Activated CD4-positive, alpha-beta memory T cell treated with anti-CD3 and anti-CD28 coated beads, Interleukin-2, amount 10 ng/mL, durations not matched to agents 7 days and 5 days (primary cell): ENCODE measurements at places on chromosomes 7 and 10. TPM values are rescaled to one million over a fixed set of nuclear protein-coding genes. Genes with fewer than 3 reads are reported as not detected.

The NEUROG3 gene
- total RNA-seq = 0.23 TPM

The CCDC136 gene
- total RNA-seq = 4.8 TPM

The CABCOCO1 gene
- not detected for total RNA-seq

The ARF5 gene
- total RNA-seq = 142 TPM

The RBP3 gene
- total RNA-seq = not detected

The SLC39A12 gene
- total RNA-seq = not detected

The PLXNA4 gene
- total RNA-seq = 1.2 TPM

The UPK3B gene
- 0.83 TPM for total RNA-seq

The PDE6C gene
- total RNA-seq = not detected

The SP8 gene
- not detected for total RNA-seq

The KDM7A gene
- total RNA-seq = 25.9 TPM

The PRPF18 gene
- 22.5 TPM for total RNA-seq

The DYDC2 gene
- not detected for total RNA-seq

The PRKCQ gene
- total RNA-seq = 69.3 TPM

The IGFBP3 gene
- 12.1 TPM for total RNA-seq

The CTTNBP2 gene
- total RNA-seq = not detected

The AKR1C2 gene
- not detected for total RNA-seq

The TSPAN33 gene
- 0.48 TPM for total RNA-seq

The GRK5 gene
- 29.8 TPM for total RNA-seq

The FRMD4A gene
- total RNA-seq = 0.35 TPM

The LRMDA gene
- not detected for total RNA-seq

The EIF5AL1 gene
- total RNA-seq = 1.7 TPM

The CFAP46 gene
- total RNA-seq = not detected

The LRRD1 gene
- not detected for total RNA-seq

The CALCR gene
- not detected for total RNA-seq

The CHN2 gene
- 6.8 TPM for total RNA-seq

The MRLN gene
- total RNA-seq = not detected

The TYW1B gene
- total RNA-seq = 3.4 TPM

The TAS2R41 gene
- not detected for total RNA-seq

The LFNG gene
- total RNA-seq = 109 TPM

The BPGM gene
- total RNA-seq = 27.3 TPM

The MYH16 gene
- total RNA-seq = not detected

The CCDC126 gene
- 9.5 TPM for total RNA-seq

The RGS10 gene
- total RNA-seq = 140 TPM

The LRGUK gene
- total RNA-seq = not detected

The HMX3 gene
- not detected for total RNA-seq

The FGFBP3 gene
- 1.3 TPM for total RNA-seq

The ZP3 gene
- 6.7 TPM for total RNA-seq

The ABCC2 gene
- total RNA-seq = 0.73 TPM

The LEP gene
- total RNA-seq = not detected

The MBL2 gene
- total RNA-seq = not detected

The CLRN3 gene
- total RNA-seq = not detected

The PNLIP gene
- total RNA-seq = not detected

The NUTM2E gene
- total RNA-seq = 0.18 TPM

The CTAGE8 gene
- 1.4 TPM for total RNA-seq

The OGDHL gene
- not detected for total RNA-seq

The GIMAP1 gene
- total RNA-seq = 21.0 TPM

The ACSM6 gene
- total RNA-seq = not detected

The LSM8 gene
- 51.8 TPM for total RNA-seq

The AKR1C8 gene
- total RNA-seq = 1.5 TPM

The ACADSB gene
- total RNA-seq = 21.2 TPM

The GALNT17 gene
- not detected for total RNA-seq

The CALHM1 gene
- 0.58 TPM for total RNA-seq

The TEX36 gene
- total RNA-seq = not detected

The RBP4 gene
- not detected for total RNA-seq

The GNAT3 gene
- not detected for total RNA-seq
